ENCODE measurements at places on chromosomes 7 and 10.

DNA sequence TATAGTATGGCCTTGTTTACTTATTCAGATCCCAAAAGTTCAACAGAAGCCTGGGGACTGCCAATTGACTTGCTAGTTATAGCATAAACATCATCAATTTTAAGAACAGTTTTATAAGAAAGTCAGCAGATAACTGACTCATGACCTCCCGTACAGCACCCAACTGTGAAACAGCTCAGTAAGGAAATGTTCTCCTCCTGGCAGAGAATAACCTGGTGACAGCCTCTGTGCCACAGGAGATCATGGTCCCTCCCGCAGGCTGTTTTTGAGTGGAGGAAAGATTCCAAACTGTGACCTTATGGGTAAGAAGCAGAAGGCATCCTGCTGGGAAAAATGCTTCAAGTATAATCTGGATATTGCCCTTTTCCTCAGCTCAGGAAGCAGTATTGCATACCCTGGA lies 182.5 kb downstream of the SEMA3D start:
- no peak for DNase-seq

DNA sequence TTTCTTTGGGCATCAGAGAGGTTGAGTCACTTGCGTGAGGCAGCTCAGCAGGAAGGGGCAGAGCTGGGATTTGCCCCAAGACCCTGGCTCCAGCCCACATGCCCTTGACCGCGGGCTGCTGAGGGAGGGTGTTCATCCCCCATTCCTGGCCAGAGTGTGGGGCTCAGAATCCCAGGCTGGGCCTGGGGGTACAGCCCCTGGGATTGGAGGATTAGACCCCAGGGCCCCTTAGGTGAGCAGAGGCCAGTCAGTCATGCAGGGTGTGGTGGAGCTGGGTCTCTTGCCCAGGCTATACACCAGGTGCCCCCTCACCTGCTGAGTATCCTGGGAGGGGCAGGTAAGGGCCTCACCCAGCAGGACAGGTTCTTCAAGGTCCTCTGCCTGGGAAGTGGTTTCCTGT lies 68.4 kb upstream of the ZNF716 start:
- DNase-seq, result no peak

- DNase-seq, result no peak
Measured at GRCh38 chr7:151813997-151814396, 62.9 kb downstream of the PRKAG2 start.

DNA sequence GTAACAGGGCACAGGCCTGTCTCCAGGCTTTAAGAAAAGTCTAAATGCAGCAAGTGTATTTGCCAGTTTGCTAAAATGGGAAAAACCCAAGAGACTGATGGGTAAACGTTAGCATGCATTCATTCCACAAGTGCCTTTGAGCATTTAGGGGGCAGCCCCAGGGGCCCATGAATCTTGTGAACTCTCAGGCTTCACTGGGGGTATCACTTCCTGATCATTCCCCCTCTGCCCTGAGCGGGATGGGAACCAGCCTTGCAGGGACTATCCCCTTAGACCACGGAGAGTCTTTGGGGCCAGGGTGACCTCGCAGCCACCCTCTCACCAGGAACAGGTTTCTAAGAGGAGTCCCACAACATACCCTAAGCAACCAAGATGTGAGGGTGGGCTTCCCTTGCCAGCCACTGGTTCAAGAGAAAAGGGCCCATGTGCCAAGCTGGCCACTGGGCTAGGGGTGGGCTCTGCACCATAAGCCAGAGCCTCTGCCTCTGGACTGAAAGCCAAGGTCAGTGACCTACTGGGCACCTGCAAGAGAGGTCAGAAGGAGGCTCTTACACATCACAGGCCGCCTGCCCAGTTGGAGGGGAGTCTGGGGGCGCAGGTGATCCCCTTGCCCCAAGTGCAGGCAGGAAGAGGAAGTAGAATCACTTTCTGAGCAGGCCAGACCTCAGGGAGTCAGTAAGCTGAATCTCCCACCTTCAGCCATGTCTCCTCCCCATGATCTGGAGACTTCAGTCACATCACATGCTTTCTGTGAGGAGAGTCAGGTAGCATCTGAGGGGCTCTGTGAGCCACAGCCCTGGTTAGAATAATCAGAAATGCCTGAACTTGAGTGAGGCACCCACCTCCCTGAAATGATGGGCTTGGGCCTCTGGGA lies 75.0 kb downstream of the C10orf105 start:
- DNase-seq, result no peak
